Activated T-cell treated with anti-CD3 and anti-CD28 coated beads, Interleukin-2, amount 50 U/mL, for 24 hours (primary cell): ENCODE measurements at places on chromosomes 6 and 20.
A peak's percentile ranks its signal among the peaks of the same experiment; 100 is the strongest.

DNA sequence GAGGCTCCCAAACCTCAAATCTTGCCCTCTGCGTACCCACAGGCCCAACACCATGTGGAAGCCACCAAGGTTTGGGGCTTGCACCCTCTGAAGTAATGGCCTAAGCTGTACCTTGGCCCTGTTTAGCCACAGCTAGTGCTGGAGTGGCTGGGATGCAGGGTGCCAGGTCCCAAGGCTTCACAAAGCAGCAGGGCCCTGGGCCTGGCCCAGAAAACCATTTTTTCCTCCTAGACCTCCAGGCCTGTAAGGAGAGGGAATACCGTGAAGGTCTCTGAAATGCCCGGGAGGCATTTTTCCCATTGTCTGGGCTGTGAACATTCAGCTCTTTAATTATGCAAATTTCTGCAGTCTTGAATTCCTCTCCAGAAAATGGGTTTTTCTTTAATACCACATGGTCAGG, 223.7 kb upstream of the CCN2 start:
- no peak for DNase-seq

GRCh38 chr20:11172881-11173280, 499.1 kb upstream of the JAG1 start:
- no peak for DNase-seq

DNA sequence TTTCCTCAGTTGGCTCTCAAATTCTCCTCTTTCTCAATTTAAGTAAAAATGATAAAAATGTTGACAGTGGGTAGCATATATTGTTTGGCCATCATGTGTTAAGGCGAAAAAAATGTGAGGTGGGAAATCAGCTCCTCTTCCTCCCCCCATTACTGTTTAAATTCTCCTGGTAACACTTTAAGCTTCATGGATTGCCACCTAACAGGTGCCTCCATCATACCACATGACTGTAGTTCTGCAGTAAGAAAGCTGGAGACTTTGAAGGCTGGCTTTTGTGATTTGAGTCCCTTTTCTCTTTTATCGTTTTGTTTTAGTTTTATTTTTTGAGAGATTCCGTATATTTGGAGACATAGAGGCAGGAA, 1.2 kb downstream of the ZFAND3 start:
- no peak for DNase-seq

GRCh38 chr6:27892649-27893058, 19.5 kb downstream of the OR2B2 start:
- peak; percentile 87 for DNase-seq

- DNase-seq: peak; percentile 97
Observed at GRCh38 chr6:83065511-83066192, at the start of gene UBE3D. Gene UBE3D (minus strand): TSS chr6:83065841. CDS start chr6:83065718, 123 bp downstream.

DNA sequence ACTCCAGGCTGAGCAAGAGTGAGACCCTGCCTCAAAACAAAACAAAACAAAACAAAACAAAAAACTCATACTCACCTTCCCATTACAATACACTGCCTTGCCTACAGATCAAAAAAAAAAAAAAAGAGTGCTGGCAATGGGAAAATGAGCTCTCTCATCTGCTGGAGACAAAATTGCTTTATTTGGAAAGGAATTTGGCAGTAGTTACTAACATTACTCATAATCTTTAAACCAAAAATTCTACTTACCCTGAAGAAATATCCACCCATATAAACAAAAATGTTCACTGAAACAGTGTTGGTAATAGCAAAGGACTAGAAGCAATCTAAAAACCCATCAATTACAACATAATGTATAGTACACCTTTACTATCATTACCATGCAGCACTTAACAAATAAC, 120.4 kb downstream of the RNGTT start:
- no peak for DNase-seq

- no peak for DNase-seq
Observed at GRCh38 chr6:35954333-35954732, 33.4 kb upstream of the SRPK1 start.

GRCh38 chr6:118586746-118587485, 38.8 kb downstream of the PLN start:
- no peak for DNase-seq

DNA sequence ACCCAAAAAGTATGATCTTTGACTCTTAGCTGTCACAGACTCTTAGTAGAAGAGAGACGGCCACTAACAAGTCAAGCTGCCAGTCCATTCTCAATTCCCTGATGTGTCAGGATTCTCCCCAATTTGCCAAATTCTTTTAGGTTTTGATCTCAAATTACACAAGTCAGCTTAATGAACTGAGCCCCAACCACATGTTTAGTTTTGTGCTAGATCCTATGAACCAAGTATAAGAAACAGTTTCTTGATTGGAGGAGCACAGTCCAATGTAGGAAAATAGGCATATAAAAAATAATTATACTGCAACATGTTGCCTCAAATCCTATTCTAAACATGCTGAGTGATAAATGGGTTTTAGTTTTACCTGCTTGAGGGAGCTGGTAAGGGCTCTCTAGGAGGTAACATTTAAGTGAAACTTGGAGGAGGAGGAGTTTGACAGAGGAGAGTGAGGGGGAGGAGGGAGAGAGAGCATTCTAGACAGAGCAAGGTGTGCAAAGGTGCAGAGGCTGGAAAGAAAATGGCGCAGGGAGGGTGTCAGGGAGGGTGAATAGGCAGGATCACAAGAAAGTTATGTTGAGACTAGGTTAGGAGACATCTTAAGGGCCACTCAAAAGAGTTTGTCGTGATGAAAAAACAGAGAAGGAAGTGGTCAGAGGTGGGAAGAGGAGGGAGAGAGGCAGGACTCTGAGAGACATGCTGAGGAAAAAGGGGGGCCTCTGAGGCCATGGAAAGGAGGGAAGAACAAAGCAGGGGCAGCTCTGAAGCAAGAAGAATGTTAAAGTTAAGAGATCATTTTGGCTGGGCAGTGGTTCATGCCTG, 22.8 kb upstream of the FAM83C start:
- DNase-seq: no peak

- no peak for DNase-seq
Observed at GRCh38 chr6:39684790-39685488, 40.3 kb downstream of the KIF6 start.

DNA sequence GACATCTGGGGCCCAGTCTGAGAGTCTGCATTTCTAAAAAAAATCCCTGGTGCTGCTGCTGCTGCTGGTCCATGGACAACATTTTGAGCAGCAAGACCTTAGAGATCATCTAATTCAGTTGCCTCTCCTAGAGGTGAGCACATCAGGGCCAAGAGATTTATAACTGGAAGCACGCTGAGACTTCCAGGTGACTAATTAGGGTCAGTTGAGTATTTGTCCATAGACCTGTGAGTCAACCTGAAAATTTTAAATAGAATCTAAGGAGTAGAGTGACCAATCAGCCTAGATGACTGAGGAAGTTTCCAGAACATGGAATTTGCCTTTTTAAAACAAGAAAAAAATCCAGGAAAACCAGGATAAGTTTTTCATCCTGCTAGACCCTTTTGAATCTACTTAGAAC, 221.4 kb downstream of the PKHD1 start:
- no peak for DNase-seq

GRCh38 chr20:40497899-40498691, 190.9 kb downstream of the MAFB start:
- no peak for DNase-seq

- DNase-seq: no peak
Observed at GRCh38 chr6:51322505-51322904, 503.8 kb downstream of the TFAP2B start.

GRCh38 chr20:62196286-62196685, 13.5 kb downstream of the MTG2 start:
- DNase-seq: no peak

GRCh38 chr6:144307880-144308279, 22.7 kb downstream of the UTRN start:
- no peak for DNase-seq

GRCh38 chr20:20864351-20865096, 152.1 kb upstream of the RALGAPA2 start:
- DNase-seq: no peak

GRCh38 chr6:35610830-35611229, 77.9 kb downstream of the FKBP5 start:
- no peak for DNase-seq

DNA sequence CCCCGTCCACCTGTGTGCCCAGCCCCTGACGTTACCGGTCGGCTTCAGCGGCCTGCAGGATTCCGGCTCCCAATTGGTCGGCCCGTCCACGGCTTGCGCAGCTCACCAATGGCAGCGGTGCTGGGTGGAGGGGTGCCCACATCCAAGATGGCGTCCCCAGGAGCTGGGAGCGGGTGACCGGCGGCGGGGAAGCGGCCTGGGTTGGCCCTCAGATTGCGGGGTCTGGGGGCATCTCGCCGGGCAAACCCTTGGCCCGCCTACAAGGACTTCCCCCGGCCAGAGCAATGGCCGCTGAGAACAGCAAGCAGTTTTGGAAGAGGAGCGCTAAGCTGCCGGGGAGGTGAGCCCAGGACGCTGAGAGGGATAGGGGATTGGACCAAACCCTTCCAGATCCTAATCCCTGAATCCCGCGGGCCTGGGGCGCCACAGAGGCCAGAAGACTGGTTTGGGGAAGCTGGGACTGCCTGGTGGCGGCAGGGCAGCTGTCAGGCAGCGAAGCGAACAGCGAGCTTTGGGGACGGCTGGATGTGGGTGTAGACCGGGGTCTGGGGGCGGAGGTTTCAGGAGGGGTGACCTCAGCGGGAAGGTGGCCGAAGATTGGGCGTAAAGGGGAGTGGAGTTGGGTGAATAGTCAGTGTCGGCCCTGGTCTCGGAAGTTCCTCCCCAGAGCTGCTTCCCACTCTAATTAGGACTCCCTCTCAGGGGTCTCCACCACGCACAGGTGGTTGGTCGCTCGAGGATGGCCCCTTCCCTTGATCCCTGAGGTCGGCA, at the start of the genes TBC1D22B and TMEM217:
TBC1D22B (plus strand) TSS at position 139 of the 771 bp plus-strand sequence; CDS start at position 285, 146 bp downstream.
TMEM217 (minus strand) TSS at position 511 of the 771 bp plus-strand sequence. CDS start 39,114 bp downstream, outside the sequence.
- DNase-seq: peak; percentile 95

DNA sequence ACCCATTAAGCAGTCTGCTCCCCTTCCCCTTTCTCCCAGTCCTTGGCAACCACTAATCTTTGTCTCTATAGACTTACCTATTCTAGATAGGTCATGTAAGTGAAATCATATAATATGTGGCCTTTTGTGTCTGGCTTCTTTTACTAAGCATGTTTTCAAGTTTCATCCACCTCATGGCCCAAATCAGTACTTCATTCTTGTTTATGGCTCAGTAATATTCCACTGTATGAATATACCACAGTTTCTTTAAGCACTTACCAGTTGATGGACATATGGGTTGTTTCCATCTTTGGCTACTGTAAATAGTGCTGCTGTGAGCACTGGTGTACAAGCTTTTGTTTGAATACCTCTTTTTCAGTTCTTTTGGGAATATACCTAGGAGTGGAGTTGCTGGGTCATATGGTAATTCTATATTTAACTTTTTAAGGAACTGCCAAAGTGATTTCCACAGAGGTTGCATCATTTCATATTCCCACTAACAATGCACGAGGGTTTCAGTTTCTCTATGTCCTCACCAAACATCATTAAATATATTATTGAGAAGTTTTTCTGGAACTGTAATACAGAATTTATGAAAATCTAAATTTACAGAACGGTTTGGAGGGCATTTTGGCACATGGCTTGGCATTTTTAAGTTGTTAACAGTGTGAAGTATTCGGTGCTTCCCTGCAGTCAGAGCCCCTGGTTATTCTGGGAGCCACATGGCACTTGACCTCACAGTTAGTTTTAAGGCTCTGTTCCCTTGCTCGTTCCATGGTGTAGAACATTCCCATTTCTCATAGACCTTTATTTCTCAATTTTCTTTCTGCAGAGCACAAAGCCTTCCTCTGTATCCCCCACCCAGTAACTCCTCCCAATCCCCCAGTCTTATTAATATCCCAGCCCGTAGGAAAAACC, 27.0 kb upstream of the DTNBP1 start:
- DNase-seq: no peak

- DNase-seq: no peak
Observed at GRCh38 chr20:35599776-35600120, 15.9 kb upstream of the SPAG4 start.

DNA sequence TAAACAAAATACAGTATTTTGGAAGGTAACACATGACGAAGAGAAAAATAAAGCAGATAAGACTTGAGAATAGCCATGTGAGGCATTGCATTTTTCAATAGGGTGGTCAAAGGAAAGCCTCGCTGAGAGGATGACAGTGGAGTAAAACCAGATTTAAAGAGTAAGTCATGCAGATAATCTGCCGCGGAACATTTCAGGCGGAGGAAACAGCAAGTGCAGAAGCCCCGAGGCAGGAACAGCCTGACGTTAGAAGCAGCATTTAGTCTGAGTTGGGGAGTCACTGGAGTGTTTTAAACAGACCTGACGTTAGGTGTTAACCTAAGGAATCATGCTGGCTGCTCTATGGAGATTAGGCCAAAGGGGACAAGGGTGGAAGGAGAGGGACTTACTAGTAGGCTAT, 65.0 kb upstream of the VSTM2L start:
- no peak for DNase-seq

GRCh38 chr6:57259064-57259463, 37.0 kb upstream of the RAB23 start:
- DNase-seq: no peak

DNA sequence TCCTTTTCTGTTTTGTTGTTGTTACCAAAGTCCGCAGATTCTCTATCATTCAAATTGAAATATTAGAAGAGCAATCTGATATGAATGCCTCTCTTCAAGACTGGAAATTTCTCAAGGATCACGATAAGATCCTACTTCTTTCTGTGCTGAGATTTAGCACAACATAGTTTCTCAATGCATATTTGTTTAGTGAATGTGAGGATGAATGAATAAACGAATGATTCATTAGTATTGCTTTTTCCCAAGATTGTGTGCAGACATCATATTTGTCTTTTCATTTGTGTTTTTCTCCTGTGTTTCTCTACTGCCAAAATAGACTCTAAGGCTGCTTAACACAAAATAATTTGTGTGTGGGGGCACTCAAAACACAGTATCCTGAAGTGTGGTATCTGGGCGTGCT, 862.7 kb upstream of the MAP3K7 start:
- DNase-seq: no peak

DNA sequence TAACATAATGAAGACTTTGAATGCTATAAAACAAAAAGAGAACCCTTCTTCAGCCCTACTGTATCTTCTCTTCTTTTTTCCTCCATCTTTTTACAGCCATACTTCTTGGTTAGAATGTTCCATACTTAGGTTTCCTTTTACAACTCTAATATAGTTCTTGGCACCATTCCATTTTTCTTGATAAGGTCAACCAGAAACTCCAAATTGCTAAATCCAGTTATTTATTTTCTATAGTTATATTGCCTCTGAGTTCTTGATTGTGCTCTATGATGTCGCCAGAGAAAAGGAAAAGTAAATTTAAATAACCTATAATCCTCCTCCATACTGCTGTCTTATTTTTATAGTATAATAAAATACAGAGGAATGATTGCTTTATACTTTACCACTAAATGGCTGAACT, 26.7 kb upstream of the COL10A1 start:
- DNase-seq: no peak

- no peak for DNase-seq
Observed at GRCh38 chr6:44073612-44074438, 53.4 kb downstream of the MRPL14 start.

GRCh38 chr6:83430611-83431544, at the start of gene ME1:
Gene ME1 (minus strand): TSS chr6:83431051. CDS start chr6:83430954, 97 bp downstream.
- DNase-seq: peak; percentile 47
